ENCODE measurements at places on chromosomes 1 and 21.

GRCh38 chr1:67118646-67119045 lies 16.1 kb downstream of the C1orf141 start:
- DNase-seq: no peak

- DNase-seq: no peak
These were observed 205.2 kb downstream of the MATN1 start for GRCh38 chr1:30518186-30518585.

GRCh38 chr21:45593162-45594022 lies 50.1 kb upstream of the PCBP3 start:
- no peak for DNase-seq

GRCh38 chr1:185627171-185627570 lies 107.0 kb upstream of the HMCN1 start:
- DNase-seq: no peak

DNA sequence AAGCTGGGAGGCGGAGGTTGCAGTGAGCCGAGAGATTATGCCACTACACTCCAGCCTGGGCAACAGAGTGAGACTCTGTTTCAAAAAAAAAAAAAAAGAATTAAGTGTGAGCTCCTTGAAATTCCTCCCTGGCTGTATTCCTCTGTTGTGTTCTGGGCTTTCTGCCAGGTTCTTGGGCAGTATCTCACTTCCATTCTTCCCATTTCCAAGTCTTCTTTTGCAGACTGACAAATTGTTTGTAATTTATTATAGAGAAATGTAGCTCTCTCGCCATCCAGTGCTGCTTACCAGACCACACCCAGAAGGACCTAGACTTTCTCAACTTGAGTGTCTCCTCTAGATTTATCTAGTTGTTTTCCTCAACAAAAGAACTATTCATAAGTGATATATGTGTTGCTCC lies 105.0 kb upstream of the ADGRL2 start:
- no peak for DNase-seq

DNA sequence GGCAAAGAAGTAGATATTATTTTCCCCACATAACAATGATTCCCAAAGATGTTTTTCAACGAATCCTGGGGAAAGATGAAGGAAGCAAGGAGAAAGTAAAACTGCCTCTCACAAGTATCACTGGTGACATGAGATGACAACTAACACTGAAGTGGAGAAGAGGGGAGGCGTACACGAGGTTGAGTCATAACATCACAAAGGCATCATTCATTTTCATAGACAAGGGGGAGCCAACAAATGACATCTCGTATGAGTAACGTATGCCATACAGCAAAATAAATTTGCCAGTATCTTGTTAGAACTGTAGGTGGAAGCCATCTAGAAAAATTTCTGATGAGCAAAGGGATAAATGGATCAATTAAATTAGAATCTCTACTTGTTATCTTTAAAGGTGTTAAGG lies 56.6 kb downstream of the ATP1B1 start:
- DNase-seq: no peak

DNA sequence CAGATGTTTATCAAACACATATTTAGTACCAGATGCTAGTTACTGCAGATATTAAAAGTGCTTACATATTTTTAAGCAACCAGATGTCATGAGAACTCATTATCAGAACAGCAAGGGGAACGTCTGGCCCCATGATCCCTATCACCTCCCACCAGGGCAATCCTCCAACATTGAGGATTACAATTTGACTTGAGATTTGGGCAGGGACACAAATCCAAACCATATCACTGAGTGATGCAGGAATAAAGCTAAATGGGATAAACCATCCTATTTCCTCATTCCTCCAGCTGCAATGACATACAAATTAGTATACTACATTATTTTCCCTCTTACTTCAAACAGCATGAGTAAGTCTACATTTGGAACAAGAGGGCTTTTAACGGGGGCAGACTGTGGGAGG lies 3.1 kb upstream of the KCNK2 start:
- no peak for DNase-seq
